ENCODE measurements at places on chromosomes 12 and 14.

- DNase-seq = no peak
Observed at GRCh38 chr12:42698213-42698612, 108.7 kb upstream of the PRICKLE1 start.

- DNase-seq = no peak
Observed at GRCh38 chr14:29682789-29683188, 244.9 kb downstream of the PRKD1 start.

DNA sequence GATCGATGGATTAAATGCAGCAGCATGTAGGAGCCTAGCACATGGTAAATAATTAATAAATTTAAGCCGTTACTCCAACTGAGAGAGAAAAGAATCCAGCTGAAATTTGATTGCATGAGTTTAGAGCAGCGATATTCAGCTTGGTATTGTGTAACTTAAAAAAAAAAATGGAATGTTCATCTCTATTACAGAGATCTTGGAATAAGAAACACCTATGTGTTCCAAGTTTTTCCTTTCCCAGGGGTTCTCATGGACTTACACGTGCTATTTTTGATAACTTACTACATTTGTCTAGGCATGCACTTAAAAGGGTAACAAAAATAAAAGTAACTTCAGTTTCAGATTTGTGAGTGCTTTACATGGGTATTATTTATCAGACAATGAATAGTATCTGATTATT, 122.8 kb downstream of the RASSF9 start:
- no peak for DNase-seq

DNA sequence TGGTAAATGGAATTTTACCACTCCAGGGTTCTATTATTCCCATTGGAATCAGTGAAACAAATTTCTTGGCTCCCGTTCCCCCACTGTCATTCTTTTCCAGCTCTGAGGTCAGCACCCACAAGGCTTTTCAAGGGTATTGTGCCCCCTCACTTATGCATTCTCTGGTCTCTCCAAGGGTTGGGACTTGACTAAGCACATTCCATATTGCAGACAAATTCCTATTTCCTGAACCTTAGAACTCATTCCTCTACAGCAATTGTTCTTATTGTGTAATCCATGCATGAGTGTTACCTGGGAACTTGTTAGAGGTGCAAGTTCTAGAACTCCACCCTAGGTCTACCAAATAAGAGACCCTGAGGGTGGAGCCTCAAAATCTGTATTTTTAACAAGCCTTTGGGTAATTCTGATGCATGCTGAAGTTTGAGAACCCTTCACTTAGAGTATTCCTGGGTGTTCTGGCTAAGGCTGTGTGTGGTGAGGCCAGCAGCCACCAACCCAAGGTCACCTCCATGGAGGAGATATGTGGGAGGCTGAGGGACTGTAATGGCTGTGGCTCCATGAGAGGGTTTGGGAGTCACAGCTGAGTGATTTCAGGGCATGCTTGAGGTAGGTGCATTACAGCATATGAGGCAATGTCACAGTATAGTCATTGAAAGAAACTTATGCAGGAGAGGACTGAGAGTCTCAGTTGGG, 150.9 kb downstream of the TTC6 start:
- DNase-seq = no peak

DNA sequence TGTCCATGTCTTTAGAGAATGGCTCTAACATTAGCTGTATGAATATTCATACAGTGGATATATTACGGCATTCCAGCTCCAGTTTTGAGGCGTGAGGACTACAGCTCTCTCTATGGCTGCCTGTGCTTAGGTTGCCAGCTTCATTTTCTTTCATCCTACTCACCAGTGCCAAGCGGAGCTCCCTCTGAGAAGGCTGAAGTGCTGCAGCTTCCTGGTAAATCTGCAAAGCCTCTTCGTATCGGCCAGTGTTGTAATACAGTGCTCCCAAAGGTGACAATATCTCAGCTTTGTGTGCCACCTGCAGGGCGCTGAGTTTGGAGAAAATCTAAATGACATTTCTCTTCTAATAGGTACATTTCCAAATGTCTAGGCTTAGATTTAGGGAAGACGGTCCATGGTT, 19.8 kb upstream of the OVCH1 start:
- no peak for DNase-seq

DNA sequence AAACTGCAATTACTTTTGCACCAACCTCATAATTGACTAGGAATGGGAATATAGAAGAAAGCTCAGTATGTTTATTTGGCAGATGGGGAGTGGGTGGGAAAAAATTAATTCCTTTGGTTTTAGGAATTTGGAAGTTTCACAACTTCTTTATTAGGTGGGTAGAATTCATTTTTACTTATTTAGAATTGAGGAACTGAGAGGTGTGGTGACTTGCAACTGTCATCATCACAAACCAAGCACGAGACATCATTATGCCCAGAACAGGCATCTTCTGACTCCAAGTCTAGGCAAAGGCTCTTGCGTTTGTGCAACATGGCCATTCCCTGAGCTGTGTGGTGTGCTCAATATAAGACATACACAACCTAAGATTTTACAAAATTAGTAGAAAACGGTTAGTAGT, 380.0 kb downstream of the ATP23 start:
- DNase-seq = no peak

GRCh38 chr12:94775710-94776109, 125.4 kb upstream of the TMCC3 start:
- DNase-seq = no peak

DNA sequence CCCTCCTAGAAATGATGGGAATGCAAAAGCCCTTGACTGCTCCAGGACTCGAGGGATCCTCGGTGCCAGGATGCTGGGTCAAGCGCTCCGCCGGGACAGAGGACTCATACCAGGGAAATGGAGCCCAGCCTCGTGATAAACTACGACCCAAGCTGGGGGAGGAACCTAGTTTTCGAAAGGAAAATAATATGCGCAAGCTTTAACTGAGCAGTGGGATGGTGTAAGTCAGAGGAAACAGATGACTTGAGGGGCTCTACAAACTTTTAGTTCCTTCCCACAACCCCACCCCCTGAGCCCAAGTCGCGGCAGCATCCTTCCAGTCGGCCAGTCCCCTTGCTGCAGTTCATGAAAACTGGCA, 654 bp upstream of the SUPT16H start:
- no peak for DNase-seq

- no peak for DNase-seq
Observed at GRCh38 chr14:98913967-98914650, 357.9 kb downstream of the BCL11B start.

GRCh38 chr12:64860446-64860998, 36.1 kb downstream of the TBC1D30 start:
- no peak for DNase-seq

DNA sequence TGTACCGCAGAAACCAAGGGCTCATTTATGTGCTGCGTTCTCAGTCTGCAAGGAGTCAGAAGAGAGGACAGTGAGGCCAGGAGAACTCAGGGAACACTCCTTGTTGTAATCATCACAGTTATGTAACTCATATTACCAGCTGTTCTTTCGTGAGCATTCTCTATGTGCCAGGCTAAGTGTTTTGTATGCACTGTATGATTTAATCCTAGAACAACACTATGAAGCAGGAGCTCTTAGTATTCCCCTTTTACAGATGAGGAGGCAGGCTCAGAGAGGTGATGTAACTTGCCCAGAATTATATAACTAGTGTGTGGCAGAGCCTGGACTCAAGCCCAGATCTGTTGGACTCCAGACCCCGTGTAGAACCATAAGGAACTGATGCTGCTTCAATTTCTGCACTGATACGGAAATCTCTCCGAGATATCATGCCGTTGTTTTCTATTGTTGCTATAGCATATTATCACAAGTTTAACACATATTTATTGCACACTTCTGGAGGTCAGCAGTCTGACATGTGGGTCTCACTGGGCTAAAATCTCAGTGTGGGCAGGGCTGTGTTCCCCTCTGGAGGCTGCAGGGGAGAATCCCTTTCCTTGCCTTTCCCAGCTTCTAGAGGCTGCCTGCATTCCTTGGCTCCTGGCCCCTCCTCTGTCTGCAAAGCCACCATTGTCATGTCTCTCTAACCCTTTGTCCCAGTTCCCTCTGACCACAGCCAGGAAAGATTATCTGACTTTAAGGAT, 16.3 kb upstream of the CD9 start:
- DNase-seq = no peak

DNA sequence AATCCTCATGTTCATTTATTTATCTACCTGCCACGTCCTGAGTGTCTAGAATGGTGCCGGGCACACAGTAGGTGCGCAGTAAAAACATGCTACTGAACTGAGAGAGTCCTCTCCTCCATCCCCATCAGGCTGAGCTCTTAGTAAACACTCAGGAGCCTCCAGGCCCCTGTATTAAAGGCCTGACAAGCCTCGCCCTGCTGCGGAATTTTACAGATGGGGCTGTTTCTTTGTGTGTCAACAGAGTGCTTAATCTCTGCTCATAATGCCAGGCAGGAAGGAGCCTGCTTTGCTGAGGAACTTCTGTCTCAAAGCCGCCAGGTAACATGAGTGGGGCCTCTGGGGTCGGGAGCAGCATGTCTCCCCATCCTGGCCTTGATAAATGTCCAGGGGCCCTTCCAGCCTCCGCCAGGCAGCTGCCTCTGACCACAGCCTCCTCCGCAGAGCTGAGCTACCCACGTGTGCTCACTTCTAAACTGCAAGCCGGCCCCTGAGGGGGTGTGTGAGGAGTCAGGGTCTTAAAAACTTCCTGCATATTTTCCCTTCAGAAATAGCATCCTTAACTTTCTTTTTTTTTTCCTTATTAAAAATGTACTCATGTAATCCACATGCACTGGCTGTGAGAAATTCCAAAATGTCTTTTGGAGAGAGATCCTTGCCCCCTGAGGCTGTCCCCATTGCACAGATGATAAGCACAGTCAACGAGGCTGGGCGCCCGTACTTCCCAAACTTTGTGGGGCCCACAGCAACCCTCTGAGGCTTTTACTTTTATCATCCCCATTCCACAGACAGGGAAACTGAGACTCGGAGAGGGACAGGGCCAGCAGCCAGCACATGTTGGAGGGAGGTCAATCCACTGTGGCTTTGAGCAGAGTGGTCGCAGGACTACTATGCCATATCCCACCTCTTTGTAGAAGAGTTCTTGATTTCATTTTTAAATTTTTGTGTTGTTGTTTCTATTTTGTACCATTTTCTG, 116.0 kb upstream of the NCOR2 start:
- DNase-seq = no peak

GRCh38 chr12:79426121-79426520, 264.6 kb downstream of the PAWR start:
- no peak for DNase-seq

GRCh38 chr14:33647385-33647786, 303.5 kb downstream of the EGLN3 start:
- no peak for DNase-seq

GRCh38 chr12:113347107-113347506, 11.3 kb upstream of the PLBD2 start:
- DNase-seq = no peak

DNA sequence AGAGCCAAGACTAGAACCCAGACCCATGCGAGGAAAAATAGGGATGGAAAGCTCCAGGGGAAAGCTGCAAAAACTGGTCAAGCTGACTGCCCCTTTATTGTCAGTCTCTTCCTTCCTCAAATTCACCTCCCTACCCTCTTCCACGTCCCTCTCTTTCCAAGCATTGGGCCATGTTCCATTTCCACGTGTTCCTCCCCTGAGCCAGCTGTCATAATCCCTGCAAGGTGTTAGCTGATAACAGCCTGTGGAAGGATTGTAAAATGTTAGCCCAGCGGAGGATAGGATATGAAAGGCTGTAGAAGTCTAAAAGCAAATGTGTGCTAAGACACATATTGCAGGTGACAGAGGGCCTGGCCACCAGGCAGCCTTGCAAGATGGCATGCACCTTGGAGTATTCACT, 88.0 kb upstream of the MAX start:
- no peak for DNase-seq

GRCh38 chr12:81626406-81626805, 132.7 kb downstream of the PPFIA2 start:
- DNase-seq = no peak

GRCh38 chr12:68222326-68222725, 3.3 kb downstream of the IL26 start:
- no peak for DNase-seq

- DNase-seq = no peak
Observed at GRCh38 chr14:68952531-68953195, 26.4 kb downstream of the ACTN1 start.

DNA sequence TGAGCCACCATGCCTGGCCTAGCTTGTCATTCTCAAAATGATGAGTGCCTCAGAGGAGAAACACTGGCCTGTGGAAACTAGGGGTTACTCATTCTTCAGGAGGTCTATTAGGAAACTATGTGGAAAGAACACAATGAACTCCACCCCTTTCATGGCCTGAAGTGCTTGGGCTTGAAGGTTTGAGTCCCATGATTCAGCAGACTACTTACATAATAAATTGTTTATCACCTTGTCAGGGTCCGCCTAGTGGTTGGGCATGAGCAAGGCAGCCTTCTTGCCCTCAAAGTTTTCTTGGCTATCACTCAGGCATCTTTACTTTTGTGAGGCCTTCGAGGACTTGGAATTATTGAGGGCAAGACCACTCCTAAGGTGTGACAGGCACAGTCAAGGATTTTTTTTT, 251.2 kb downstream of the ACSS3 start:
- no peak for DNase-seq

DNA sequence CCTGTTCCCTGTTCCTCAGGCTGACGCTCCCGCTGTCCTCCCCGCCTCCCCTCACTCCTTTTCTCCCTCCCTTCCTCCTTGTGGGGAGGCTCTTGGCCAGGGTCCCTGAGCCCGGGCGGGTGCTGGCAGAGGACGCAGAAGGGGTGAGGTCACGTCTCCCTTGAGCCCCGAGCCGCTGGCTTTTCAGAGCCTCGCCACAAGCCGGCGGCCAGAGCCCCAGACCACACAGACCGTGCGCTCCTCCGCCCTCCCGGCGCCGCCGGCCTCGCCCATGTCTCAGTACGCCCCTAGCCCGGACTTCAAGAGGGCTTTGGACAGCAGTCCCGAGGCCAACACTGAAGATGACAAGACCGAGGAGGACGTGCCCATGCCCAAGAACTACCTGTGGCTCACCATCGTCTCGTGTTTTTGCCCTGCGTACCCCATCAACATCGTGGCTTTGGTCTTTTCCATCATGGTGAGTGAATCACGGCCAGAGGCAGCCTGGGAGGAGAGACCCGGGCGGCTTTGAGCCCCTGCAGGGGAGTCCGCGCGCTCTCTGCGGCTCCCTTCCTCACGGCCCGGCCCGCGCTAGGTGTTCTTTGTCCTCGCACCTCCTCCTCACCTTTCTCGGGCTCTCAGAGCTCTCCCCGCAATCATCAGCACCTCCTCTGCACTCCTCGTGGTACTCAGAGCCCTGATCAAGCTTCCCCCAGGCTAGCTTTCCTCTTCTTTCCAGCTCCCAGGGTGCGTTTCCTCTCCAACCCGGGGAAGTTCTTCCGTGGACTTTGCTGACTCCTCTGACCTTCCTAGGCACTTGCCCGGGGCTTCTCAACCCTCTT, at the start of gene TMEM233:
TMEM233 (plus strand) TSS at position 197 of the 821 bp plus-strand sequence; CDS start at position 272, 75 bp downstream.
- DNase-seq = no peak

DNA sequence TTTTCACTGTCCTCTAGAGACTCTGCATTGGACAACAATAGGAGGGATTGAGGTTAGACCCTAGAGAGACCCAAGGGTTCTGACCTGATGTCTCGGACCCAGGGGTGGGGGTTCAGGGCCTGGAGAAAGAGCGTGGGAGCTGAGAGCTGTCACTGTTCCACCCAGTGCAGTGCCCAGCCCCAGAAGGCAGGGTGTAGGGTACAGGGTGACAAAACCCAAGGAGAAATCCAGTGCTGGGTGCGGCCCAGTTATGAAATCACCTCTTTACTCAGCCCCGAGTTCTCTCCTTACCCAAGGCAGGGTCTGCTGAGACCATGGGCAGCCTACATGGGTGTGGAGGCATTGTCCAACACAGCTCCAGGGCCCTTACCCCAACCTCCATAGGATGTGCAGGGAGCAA, 2.6 kb downstream of the AQP2 start:
- DNase-seq = no peak

GRCh38 chr12:55931317-55931779, 386 bp downstream of the DGKA start:
- no peak for DNase-seq

Measured in activated CD4-positive, alpha-beta T cell treated with anti-CD3 and anti-CD28 coated beads for 4 hours (primary cell).